ENCODE measurements at places on chromosomes 7 and 10.

DNA sequence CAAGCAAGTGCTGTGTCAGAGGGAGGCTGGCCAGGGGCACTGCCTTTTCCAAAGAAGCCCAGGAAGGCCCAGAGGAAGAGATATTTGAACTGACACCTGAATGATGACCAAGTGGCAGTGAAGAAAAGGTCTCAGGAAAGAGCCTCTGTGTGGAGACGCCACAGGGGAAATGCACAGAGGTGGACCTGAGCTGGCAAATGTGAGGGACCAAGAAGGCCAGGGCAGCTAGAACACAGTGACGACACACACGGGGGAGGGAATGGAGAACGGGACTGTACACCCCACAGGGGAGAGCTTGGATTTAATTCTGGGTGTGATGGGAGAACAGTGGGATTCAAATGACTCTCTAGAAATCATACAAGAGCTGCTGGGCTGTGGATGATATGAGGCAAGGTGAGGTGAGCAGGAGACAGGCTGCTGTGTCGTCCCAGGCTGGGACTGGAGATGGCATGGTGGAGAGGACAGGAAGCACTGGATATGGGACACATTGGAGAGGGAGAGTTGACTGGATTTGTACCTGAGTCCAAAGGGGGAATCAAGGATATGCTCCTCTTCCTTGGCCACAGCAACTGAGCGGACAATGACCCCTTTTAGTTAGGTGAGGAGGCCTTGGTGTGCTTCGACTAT is 84.2 kb upstream of the DDC start:
- DNase-seq, result no peak

DNA sequence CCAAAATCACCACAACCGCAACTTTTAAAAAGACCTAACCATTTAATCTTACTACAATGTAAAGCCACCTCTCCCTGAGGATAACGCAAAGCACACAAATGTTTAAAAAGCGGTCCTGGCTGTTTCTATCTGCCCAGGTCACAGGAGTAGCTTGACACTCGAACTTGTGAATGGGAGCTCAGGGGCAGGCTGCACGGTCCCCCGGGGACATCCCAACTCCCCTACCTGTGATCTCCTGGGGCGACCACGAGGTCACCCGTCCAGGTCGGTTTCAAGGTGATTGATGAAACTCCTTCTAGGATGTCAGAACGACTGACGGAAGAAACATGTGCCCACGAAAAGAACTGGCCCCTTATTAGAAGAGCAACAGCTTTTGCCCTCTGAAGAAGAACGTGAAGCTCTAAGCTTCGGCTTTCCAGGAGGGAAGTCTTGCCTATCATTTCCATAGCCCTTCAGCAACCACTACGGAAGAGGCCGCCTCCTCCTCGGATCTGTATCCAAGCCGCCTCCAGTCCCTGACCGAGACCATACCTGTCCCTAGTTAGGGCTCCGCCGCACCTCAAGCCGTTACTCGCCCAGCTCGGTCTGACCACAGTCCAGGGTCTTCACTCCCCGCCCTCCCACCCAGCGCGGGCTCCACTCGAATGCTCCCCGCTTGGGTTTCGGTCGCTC is 459 bp downstream of the CYCS start:
- DNase-seq, result peak; percentile 31

DNA sequence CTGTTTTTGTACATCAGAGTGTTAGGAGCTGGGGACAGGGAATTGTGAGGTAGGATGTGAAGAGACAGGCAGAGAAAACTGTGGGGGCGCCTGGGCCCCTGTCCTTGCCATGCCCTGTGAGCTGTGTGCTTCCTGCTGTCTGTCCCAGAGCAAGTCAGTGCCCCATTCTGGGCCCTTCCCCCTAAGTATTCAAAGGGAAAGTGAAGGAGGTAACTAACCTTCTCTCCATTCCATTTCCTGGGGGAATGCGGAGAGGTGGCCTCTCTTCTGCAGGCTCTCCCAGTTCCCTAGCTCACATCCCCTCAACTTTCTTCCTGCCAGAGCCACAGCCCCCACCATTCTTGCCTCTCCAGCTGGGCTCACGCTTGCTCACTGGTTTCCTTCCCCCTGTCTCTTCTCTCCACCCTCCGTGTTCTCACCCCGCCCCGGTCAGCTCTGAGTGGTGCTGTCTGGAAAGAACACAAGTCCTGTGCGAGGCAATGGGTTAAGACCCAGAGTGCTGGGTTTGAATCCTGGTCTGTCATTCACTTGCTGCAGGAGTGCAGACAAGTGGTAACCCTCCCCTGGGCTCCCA is 9.7 kb upstream of the VSIR start:
- DNase-seq, result no peak

- DNase-seq, result no peak
Observed at GRCh38 chr10:118768041-118768919, 13.5 kb upstream of the CACUL1 start.

DNA sequence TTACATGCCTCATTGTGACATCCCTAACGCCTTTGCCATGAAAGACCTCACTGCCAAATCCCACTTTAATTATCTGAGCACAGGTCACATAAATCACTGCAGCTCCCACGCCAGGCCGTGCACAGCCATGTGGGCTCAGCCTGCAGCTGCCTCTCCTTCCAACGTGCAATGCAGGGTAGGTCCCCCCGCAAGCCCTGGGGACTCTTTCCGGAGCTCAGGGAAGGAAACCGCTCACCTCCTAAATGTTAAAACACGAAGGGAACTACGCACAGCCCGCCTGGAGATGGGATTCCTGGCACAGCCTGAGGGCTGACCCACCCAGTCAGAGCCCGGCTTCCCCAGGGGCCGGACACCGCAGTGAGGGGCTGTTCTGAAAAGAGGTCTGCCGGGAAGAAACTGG is 128.0 kb downstream of the MAD1L1 start:
- no peak for DNase-seq

- no peak for DNase-seq
Observed at GRCh38 chr10:119061352-119061751, 19.3 kb downstream of the EIF3A start.
